COR-L47 (cell line): ENCODE measurements at places on chromosomes 16 and 17.

DNA sequence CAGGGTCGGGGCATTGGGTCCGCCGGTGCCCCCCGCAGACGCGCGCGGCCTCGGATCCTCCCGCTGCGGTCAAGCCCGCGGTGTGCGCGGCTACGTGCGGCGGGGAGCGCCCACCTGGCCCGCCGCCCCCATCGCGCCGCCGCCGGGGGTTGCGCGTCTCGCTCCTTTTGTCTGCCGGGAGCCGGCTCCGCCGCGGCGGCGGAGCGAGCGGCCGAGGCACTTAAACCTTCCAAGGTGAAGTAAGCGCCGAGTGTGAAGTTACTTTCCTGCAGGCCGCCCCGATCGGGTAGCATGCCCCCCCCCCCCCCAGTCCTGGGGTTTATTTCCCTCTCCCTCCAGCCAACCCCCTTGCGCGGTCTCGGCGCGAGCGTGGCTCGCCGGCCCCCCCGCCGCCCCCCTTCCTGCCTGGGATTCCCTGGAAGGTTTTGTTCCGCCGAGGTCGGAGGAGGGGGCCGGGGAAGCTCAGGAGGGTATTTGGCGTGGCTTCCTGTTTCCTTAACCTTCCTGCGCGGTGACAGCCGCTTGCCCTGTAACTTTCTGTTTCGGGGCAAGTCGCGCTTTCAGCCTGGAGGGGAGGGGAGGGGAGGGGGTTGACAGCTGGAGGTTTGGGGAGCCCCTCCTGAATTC lies 56.6 kb upstream of the GSE1 start:
- DNase-seq: no peak

GRCh38 chr16:35497399-35497798 lies 2038.0 kb downstream of the TP53TG3F start:
- DNase-seq: no peak

GRCh38 chr16:55042556-55043432 lies 112.1 kb downstream of the IRX5 start:
- DNase-seq: no peak

DNA sequence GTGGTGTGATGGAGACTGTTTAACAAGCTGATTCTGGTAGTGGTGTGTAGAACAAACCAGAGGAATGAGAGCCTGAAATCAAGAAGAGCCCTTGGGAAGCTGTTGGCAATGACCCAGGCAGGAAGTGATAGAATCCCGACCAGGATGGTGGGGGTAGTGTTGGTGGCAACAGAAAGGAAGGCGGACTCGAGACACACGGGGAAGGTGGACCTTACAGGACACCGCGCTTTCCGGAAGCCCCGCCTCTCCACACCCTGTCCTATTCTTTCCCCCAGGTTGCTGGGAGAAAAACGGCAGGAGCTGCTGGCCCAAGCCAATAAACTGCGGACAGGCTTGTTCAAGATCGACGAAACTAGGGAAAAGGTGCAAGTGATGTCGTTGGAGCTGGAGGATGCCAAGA lies 30.0 kb upstream of the KDM6B start:
- DNase-seq: peak; percentile 78

- DNase-seq: peak; percentile 54
Observed at GRCh38 chr17:80872501-80873306, 118.9 kb upstream of the CHMP6 start.

- peak; percentile 35 for DNase-seq
Observed at GRCh38 chr17:29771546-29771945, 148.8 kb upstream of the CORO6 start.

DNA sequence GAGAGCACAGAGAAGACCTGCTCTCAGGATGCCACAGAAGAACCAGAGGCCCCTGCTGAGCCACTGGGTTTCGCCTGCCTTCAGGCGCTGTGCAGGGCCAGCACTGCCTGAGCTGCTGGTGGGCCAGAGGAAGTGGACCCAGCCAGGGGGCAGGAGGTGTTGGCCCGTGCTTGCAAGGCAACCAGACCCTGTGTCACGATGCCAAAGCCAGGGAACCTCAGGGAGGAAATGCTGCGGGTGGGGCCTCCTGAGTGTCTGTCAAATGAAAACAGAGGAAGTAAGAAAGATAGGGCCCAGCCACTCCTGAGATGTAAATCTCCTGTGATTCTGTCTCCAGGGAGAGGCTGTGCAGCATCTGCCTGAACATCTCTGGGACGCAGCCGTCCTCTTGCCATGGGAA lies 58.1 kb upstream of the ADORA2B start:
- no peak for DNase-seq
